Tongue (tissue), 3 donors: ENCODE measurements at places on chromosomes 6 and 20.

- DNase-seq, result no peak
These were observed 13.6 kb downstream of the SLC2A10 start for GRCh38 chr20:46723039-46723438.

DNA sequence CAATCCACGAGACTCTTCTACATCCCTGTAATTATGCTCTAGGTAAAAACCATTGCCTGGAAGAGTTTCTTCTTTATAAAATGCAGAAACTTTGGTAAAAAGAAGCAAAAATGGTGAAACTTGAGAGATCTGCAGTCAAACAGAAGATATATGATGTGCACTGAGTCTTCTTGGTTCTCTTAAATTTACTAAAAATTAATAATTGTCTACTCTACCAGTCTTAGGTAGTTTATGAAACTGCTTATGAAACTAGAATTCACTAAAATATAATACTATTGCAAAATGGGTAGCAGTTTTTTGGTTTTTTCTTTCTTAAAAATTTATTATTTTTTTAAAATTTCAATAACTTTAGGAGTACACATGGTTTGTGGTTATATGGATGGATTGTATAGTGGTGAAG is 519.1 kb upstream of the SOX4 start:
- no peak for DNase-seq

DNA sequence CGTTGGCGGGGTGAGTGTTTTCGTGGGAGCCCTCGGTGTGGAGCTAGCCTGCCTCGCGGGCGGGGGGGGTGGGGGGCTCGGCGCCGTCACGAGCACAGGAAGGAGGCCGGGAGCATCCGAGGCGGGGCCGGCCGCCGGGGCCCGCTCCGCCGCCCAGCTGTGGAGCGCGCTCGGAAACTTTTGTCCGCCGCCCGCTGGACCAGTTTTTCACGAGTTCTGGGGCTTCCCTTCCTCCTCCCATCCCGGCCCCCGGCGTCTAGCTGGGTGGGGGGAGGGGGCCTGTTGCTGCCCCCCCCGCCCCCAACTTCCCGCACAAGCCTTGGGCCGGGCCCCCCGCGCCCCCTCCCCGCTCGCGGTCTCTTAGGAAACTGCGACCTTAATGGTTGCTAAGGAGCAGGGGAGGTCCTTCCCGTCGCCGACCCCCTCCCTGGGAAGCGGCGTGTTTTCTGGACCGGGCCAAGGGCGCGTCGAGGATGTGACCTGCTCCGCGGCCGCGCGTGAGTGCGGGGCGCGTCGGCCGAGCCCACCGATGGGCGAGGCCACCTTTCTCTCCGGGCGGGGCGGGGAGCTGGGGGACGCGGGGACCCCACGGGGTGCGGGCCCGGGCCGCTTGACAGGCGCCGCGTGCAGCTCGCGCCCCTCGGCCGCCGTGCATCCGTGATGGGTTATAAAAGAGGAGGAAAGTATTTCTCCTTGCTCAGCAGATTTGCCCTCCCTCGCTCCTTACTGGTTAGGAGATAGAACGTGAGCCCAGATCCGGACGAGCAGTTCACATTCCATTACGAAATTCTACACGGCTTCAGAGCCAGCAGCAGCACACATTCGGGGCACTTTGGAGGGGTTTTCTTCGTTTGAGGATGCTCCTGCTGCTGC is 1.4 kb downstream of the RREB1 start:
- DNase-seq, result peak; percentile 79

DNA sequence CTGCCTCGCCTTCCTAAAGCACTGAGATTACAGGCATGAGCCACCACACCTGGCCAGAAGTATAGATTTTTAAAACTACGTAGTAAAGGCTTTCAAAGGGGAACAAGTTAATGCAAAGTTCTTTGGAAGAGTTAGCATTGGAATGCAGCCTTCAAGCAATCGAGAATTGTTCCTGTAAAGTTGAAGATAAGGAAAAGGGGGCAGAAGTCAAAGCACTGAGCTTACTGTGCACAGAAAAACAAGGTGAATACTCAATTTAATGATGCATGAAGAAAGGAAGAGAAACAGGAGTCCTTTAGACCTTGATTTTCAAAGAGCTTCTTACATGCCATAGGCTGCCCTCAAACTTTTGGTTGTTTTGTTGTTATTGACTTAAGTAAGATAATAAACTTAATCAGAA is 29.1 kb upstream of the LGSN start:
- DNase-seq, result no peak

DNA sequence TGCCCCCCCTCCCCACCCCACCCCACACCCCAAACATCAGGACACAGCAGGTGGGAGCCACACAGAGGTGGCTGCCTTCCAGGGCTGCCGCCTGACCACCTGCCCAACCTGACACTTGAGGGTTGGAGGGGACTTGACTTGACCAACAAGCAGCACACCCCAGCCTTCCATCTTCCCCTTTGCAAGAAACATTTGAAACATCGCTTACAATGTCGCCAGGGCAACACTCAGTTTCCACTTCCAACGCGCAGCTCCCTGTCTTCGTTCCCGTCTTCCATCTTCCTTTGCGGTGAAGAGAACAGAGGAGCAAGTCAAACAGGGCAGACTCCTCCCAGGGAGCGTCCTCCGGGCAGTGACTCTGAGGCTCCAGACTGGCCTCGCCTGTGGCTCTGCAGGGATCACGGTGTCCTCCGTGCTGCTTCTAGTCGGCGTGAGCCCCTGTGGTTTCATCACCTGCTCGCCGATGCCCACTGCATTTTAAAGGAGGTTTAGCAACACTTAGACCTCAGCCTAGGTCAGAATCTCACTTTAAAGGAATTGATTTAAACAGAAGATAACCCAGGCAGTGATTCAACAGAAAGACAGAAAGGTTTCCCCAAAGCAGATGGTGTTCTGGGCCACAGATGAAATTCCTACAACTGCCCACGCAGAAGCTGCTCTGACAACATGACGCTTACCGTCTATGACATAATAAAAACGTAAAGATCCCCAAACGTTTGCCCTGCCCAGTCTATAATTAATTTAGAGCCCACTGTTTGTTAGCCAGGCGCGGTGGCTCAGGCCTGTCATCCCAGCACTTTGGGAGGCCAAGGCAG is 130.8 kb downstream of the TAF4 start:
- DNase-seq, result no peak

DNA sequence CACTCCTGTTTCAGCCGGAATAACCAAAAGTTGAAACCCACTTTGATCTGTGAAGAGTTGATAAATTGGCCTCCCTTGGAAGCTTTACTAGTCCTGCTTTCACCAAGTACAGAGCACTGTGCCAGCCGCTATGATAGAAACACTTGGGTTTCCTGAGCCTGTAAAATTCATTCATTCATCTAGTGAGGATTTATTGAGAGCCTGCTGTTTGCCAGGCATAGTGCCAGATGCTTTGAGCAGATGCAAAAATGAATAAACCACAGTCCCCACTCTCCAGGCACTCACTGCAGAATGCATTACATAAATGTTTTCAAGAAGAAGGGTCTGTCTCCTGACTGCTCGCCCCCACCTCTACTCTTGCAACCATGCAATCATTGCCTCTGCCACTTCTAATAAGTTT is 25.3 kb upstream of the TMEM217 start:
- DNase-seq, result peak; percentile 79

DNA sequence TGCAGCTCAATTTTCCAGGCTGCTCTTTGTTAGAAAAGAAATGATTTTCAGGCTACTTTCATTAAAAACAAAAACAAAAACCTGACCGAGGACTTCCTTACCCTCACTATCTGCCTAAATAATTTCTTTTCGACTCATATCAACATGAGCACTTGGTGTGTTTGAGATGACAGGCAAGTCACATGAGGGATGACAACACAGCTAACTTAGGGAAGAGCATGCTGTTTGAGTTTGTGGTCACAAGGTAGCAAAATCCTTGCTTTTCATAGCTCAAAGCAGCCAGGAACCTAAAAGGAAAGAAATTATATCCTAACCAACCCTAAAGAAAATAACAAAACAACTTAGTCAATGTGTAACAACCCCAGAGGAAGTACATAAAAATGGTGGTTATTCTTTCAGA is 459.5 kb downstream of the KIF16B start:
- no peak for DNase-seq

GRCh38 chr6:119186490-119186889 is 108.0 kb upstream of the FAM184A start:
- no peak for DNase-seq

GRCh38 chr6:103085801-103086200 is 1692.3 kb downstream of the GRIK2 start:
- DNase-seq, result no peak

DNA sequence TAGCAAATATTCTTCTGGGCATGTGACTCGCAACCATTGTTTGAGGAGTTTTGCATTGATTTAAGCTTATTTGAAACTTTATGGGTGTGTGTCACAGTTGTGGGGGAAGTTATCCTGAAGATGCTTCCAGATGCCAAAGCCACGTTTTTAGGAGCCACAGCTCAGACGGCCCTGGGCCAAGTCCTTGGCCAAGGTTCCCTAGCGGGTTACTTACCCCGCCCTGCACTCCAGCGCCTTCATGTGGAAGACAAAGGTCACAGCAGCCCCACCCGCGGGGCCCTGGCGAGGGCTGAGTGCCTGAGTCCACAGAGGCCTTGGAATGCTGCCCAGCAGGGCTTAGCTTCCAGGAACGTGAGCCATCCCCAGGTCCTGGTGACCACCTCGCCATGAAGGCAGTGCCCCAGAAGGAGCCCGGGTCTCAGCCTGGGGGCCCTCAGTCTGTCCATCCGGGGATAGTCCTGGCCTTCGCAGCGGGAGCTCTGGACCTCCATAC is 308.3 kb downstream of the CDH4 start:
- DNase-seq, result peak; percentile 5

DNA sequence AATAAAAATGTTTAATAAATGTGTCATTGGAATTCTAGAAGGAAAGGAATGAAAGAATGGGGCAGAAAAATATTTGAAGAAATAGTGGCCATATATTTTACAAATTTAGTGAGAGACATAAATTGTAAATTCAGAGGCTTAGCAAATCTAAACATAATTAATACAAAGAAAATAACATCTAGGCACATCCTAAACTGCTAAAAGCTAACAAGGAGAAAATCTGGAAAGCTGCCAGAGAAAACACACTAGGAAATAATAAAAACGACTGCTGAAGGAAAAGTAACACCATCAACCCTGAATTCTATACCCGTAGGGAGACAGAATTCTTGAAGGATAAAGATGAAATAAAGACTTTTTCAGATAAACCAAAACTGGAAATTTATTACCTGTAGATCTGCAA is 23.8 kb downstream of the CYB5R4 start:
- DNase-seq, result no peak

GRCh38 chr20:34834459-34834893 is 9.0 kb upstream of the NCOA6 start:
- DNase-seq, result peak; percentile 56

DNA sequence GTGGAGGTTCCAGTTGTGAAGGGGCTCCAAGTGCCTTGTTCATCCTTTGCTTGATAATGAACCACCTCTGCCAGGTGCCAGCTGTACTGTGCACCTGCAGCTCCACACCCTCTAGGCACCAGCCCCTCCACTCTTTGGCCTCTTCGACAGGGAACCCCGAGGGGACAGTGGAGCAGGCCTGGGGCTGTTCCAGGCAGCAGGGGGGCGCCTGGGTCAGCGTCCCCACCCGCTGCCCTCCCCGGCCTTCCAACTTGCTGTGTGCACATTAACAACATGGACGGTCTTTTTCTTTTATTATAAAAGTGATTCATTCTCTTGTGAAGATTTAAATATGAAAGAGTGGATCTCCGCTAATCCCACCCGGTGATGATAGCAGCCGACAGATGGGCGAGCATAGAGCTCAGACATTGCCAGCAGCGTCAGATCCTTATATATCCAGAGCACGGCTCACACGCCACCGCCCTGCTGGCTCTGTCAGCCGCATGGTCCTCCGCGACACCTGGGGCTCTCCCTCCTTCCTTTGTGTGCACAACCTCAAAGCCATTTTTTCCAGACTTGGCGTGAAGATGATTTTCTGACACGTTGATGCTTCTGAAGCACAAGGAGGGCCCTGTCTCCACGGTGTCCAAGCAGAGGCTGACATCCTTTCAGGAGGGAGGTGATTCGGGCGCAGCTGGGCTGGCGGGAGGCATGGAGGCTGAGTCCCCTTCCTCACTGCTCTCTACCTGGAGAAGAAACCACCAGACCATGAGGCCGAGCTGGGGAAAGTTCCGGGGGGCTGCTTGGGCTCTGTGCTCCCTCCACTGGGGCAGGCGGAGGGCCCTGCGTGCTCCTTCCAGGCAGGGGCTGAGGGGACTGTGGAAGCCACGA is 22.2 kb upstream of the MRGBP start:
- peak; percentile 88 for DNase-seq

DNA sequence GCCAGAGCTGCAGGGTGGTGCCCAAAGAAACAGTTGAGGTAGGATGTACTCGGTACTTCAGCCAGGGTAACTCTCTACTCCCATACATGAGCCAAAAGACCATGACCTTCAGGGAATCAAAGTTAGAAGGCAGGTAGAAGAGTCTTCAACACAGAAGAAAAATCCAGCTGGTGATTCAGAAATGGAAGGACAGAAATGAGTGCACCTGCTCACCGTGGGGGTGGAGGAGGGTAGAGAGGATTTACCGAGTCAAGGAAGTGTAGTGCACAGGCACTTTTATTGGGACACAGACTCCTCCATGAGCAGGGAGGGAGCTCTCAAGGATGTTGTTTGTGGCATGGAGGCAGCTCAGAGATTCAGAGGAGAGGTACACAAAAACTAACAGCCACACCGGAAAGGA is 330.3 kb upstream of the PRDM1 start:
- DNase-seq, result no peak

DNA sequence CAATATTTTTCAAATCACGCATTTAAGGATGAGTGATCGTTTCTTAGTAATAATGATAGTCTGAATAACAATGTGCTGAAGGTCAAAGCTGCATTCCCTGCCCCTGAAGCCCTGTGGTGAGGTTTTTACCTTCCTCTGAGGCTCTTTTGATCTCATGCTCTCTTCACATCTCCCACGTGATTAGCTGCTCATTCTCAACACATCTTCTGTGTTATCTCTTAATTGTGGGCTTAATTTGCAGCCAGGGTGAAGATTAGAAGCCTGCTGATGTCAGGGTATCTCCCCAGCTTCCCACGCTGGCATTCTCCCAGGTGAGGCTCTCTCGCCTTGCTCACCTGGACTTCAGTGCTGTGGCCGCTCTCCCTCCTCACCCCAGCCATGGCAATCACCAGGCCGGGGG is 109.7 kb upstream of the FOXQ1 start:
- no peak for DNase-seq

DNA sequence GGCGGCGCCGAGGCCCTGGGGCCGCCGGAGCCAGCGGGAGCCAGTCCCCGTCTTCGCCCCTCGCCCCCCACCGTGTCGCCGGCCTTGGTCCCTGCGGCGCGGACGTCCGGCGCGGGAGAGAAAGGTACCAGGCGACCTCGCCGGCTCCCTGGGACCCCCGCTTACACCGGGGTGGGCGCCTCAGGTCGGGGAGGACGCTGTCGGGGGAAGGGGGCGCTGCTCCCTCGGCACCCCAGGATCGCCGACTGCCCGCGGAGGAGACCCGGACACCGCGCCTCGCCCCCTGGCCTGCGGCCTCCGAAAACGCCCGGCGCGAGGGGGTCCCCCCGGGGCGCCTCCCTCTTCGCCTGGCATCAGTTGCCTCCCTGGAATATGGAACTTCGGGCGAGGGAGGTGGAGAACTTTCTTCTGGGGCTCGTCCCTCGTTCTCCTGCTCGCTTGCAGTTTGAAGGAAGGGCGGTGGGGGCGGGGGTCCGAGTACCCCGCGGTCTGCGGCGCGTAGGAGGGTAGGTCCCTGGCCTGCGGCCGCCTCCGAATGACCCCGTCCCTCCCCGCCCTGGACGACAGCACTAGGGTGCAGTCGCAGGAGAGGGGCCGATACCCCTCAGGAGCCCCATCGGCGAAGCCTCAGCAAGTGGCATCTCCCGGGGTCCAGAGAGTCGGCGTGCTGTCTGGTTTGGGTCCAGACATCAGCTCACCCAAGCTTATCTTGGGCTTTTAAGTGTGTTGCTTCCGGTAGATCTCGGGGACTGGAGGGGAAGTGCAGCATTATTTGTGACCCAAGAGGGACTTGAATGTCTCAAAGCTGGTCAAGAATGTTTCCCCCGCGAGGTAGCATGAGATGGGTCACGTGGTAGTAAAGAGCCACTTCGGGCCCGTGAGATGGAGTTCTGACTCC is 549 bp downstream of the ANKRD6 start:
- peak; percentile 17 for DNase-seq
